ENCODE measurements at places on chromosomes 12 and 14.
A peak's percentile ranks its signal among the peaks of the same experiment; 100 is the strongest.

DNA sequence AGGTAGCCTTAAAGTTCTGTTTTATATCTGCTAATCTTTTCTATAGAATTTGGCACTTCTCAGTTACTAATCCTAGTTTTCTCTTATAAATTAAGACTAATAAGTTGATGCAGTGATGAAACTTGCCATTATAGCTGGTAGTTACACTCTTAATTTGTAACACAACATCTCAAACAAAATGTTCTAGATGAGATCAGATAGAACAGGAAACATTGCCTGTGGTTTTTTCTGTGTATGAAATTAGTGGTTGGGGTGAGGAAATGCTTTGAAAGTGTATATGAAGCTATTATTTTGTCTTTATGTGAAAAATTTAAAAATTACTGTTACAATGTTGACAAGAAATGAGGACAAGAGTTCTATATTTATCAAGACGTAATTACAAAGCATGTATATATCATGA lies 91.9 kb downstream of the PCNX1 start:
- peak; percentile 80 for DNase-seq

- DNase-seq: no peak
Observed at GRCh38 chr14:101230851-101231550, 327.5 kb upstream of the RTL1 start.

DNA sequence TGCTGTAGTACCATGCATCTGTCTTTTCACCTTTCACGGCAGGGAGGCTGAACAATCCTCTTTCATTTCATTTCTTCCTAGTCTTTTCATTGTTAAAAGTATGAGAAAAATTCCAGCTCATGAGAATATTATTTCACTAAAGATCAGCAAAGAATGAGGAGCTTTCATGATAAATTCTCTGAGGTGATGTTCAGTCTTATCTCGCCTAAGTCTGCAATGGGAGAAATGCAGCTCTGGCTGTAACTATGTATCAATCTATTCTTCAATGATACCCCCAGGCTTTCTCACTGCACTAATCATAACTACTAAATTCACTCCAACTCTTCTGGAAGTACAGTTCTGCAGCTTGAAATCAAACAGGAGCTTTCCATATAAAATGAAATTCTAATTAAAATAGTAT lies 15.7 kb downstream of the FOXG1 start:
- no peak for DNase-seq

- DNase-seq: no peak
Observed at GRCh38 chr12:122513660-122514059, 12.9 kb upstream of the ZCCHC8 start.

DNA sequence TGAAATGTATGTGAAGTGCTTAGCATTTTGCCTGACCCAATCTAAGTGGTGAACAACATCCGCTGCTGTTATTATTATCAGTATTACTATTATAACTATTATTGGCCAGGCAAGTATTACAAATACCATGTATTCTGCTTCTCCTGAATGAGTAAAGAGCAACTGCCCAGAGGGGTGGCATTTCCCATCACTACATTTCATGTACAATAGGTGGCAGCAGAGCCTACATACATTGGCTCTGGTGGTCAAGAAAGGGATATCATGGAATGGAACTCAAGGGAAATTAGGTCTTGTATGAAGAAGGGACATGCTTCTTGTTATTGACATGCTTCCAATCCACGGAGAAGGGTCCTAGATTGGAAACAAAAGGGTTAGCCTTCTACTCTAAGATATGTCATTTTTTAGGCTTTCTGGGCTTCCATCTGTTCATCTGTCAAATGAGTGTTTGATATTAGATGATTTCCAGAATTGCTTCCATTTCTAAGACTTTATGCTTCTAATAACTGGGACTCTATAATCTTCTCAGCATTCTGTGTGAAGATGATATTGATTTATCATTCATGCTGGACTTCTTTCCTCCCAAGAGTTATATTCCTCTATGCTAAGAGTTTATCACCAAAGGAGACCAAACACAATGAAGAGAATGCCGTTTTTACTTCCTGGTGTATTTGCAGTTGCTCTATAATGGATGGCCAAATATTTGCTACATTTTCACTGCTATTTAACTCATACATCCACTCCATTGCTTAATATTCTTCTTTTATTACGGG lies 239.1 kb downstream of the SSPN start:
- DNase-seq: peak; percentile 11

- DNase-seq: no peak
Observed at GRCh38 chr12:42760550-42760949, 171.0 kb upstream of the PRICKLE1 start.

GRCh38 chr14:99579120-99579836 lies 24.7 kb downstream of the CCDC85C start:
- no peak for DNase-seq

GRCh38 chr14:85242666-85243065 lies 287.3 kb upstream of the FLRT2 start:
- DNase-seq: no peak

GRCh38 chr12:105922670-105923102 lies 216.1 kb downstream of the NUAK1 start:
- no peak for DNase-seq

- no peak for DNase-seq
Observed at GRCh38 chr12:42125388-42125767, 19.3 kb downstream of the GXYLT1 start.

GRCh38 chr14:91284791-91285548 lies 40.5 kb upstream of the GPR68 start:
- DNase-seq: no peak

- no peak for DNase-seq
Observed at GRCh38 chr12:66132408-66132807, 1.9 kb upstream of the LLPH start.

DNA sequence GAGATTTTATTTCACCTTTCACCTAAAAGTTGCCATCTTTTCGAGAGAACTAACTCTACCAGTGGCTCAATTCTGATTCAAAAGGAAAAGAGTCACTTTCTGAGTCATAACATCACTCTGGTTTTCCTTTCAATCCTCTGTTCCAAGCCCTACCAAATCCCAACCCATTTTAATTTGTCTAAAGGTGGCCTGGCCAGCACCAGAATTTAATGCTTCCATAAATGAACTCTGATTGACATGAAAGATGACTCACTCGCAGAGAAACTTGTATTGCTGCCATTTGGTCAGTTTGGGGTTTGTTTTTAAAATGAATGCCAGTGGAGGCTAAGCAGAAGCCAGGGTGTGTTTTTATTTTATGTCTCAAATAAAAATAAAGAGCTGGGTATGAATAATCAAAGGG lies 117.4 kb upstream of the SOX5 start:
- no peak for DNase-seq

GRCh38 chr12:63224396-63224795 lies 73.4 kb upstream of the AVPR1A start:
- no peak for DNase-seq

DNA sequence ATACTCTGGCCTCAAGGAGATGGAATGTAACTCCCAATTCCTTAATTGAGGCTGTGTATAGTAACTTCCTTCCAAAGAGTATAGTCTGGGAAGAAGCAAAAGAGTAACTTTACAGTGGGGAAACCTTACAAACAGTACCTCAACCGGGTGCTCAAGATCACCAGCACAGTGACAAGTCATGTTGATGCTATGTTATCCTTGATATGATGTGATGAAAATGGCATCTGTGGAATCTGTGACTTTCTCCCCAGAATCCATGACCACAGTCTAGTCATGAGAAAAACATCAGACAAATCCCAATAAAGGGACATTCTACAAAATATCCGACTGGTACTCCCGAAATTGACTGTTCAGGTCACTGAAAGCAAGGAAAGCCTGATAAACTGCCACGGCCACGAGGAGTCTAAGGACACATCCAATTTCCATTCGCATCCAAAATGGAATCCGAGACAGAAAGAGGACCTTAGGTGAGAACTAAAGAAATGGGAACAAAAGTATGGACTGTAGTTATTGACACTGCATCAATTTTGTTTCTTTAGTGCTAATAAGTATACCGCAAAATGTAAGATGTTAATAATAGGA lies 97.3 kb upstream of the FRMD6 start:
- DNase-seq: no peak

DNA sequence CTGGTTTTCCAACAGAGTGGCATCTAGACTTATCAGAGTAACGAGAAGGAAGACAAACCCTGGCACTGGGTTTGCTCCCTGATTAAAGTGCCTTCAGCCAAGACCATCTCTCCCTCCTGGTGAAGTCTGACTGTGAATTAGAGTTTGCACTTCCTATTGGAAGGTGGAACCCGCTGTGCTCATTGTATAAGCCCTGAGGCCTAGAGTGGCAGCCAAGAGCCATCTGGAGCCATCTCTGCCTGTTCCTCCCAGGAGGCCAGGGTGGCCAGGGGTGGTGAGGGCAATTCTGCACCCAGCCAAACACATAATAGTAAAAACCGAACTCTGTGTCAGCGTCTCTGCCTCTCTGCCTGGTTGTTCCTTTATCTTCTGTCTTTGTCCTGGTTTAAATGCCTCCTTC lies 25.0 kb downstream of the MFAP5 start:
- no peak for DNase-seq

DNA sequence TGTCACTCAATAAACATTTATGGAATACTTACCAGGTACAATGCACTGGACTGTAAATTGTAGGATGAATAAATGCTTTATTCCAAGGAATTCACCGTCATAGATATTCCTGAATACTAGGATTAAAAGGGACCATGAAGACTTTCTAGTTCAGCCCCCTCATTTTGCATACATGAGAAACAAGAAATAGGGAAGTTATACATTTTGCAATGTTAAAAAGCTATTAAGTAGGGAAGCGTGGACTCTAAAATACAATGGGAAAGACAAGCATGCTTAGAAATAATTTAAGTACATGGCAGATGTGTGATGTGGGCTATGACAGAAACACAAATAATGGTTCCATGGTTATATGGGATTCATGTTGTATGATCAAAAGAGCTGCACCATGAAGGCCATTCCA lies 89.4 kb upstream of the SYT10 start:
- no peak for DNase-seq

GRCh38 chr12:131357920-131358319 lies 353.0 kb upstream of the SFSWAP start:
- no peak for DNase-seq

- no peak for DNase-seq
Observed at GRCh38 chr14:96514694-96515093, 12.5 kb downstream of the PAPOLA start.

DNA sequence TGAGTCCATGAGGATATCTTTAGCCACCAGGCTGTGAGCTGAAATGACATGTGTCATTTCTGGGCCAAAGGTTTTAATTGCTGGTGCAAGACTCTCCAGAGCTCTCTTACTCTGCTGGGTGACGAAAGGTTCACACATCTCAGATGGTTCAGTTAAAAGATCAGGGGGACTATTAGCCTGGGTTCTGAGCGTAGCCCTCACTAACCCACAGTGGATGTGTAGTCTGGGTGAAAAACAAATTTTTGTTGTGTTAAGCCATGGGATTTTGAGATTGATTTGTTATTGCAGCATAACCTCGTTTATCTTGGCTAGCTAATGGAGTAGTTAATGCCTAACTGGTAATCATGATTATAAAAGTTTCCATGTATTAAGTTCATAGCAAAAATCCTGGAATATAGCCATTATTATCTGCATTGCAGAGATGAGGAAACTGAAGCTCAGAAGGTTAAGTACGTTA lies 251.5 kb downstream of the RMST start:
- DNase-seq: no peak

DNA sequence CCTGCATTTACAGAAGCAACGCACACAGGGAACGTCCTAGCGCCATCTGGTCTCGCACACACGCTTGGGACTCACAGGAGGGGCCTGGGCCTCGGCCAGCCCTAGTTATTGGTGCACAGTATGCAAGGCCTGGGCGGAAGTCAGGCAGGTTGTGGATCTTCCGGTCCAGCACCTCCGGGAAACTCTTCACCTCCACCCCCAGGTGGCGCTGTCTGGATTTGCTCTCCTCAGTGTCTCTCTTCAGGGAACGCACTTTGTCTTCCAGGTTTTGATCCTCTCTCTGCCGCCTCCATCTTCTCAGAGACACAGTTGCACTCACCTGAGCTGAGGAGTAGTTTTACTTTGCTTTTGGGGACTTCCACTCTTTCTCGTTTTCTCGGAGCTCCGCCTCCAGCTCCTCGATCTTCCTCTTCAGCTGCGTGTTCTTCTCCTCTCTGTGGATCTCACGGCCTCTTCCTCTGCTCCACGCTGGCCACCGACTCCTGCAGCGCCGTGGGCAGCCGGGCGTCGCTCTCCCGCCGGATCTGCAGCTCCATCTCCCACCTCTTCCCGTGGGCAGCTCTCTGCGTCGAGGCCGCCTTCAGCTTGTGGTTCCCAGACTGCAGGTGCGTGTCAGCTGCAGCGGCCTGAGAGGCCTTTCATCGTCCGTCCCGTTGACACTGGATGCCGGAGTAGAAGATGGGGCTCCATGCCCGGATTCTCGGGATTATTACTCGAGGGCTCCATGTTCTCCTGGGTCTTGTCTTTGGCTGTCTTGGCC lies 933.8 kb downstream of the TMEM121 start:
- DNase-seq: peak; percentile 57

DNA sequence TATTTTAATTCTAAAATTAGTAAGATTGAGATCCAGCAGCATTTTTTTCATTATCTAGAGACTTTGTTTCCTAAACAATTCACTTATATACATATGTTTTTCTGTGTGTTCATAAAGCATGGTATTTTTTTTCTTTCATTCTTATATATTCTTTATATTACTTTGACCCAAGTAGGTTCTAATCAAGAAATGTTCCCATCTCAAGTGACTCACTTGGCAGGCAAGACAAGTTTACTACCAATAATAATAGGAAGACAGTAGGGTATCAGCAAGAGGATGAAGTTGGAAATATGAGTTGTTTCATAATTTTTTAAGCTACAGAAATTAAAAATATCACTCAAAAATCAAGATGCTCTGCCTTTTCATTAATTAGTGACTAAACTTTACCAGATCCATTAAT lies 613.4 kb upstream of the ATP2B1 start:
- no peak for DNase-seq

GRCh38 chr12:11949738-11950411 lies 120.9 kb upstream of the BCL2L14 start:
- no peak for DNase-seq

GRCh38 chr12:4589941-4590340 lies 27.9 kb downstream of the DYRK4 start:
- DNase-seq: no peak

DNA sequence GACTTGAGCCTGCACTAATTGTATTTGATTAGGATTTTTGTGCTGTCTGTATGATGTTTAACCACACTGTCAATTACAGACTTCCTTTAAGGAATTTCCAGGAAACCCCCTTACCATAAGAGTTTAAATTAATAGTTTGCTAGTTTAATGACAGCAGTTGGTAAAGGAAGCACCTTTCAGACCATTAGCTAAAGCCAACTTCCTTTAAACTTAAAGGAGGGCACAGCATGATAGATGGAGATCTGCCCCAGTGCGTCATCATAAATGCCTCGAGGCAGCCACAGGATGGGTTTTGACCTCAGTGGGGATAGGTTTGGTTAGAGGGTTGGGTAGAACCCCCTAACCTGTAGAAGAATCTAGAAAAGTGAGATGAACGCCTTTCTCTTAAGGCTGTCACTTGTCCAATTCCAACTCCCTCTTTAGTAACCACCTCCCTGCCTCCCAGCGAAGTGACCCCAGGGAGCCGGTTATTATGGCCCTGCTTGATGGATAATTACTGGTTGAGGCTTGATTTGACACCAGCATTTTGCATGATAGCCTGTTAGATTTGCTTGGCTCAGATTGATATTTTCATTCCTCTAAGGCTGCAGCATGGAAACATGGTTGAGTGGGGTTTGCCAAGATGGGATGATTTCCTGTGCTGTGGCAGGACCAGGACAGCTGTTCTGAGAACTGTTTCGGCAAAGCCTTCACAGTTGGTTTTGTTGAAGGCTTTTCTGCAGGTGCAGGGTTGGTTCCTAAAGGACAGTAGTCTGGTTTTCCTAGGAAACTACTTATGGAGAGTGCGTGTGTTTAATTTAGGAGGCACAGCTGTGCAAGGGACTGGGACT lies 62.7 kb downstream of the CHST11 start:
- peak; percentile 39 for DNase-seq
